ENCODE measurements at places on chromosomes 11 and 22.

- DNase-seq: no peak
Observed at GRCh38 chr11:35914816-35915215, 29.0 kb upstream of the LDLRAD3 start.

- no peak for DNase-seq
Observed at GRCh38 chr22:28620244-28620922, 59.3 kb downstream of the TTC28 start.

- no peak for DNase-seq
Observed at GRCh38 chr22:19874307-19875060, 19.8 kb upstream of the GNB1L start.

DNA sequence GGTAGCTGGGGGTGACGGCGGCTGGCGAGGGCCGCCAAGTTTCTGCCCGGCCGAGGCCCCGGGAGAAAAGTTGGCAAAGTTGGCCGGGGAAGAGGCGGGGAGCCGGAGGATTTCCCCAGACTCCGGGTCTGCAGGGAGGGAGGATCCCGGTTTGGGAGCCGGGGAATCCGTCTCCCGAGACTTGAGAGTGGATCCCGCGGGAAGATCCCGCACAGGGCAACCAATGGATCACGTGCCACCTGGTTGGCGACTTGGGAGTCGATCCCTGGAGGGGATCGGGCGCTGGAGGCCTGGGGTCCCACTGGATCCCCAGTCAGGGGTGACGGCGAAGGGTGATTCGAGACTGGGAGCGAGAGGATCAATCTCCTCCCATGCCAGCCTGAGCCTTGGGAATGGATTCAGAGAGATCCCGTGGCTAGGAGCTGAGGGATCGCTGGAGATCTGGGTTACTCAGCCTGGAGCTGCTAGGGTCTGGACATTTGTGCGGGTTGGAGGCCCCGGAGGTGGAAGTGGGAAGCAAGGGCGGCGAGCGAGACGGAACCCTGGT is 394 bp downstream of the KIAA1671 start:
- peak; percentile 83 for DNase-seq

DNA sequence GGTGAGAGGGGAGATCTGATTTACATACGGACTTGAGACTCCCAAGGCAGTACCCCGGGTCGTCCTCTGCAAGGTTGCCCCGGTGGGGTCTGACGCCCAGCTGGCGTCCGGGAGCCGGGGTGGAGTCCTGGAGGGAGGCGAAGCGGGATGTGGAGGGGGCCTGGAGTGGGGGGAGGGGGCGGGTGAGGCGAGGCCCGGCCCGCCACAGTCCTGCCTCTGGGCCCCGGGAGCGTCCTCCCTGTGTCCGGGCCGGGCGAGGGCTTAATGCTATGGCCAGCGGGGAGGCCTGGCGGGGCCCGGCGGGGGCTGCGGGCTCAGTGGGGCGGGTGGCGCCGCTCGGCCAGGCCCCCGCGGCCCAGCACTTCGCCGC is 2.4 kb upstream of the MYBPC3 start:
- DNase-seq: no peak

GRCh38 chr11:10371926-10372641 is 67.2 kb downstream of the ADM start:
- no peak for DNase-seq

- DNase-seq: no peak
Observed at GRCh38 chr11:5722622-5723021, 13.6 kb upstream of the OR56B1 start.

Data from kidney tubule cell (primary cell).